ENCODE measurements at places on chromosomes 6 and 20. TPM values are rescaled to one million over a fixed set of nuclear protein-coding genes. Genes with fewer than 3 reads are reported as not detected.

DNA sequence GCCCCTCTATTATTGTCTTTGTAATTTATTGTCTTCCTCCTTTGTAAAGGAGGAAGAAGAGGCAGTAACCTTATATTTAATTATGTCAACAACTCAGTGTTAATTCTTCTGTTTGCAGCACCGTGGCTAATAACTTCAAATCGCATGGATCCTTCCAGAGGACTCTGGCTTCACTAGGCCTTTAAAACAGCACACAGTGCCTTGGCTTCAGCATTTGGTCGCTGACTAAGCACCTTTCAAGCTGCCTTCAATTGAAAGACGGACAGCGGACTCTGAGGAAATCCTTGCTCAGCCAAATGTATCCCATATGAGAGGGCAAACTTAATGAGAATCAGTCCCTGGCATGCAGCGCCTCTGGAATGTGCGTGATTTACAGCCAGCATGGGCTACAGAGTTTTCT lies 64.2 kb downstream of the SGK1 start:
- no peak for DNase-seq

DNA sequence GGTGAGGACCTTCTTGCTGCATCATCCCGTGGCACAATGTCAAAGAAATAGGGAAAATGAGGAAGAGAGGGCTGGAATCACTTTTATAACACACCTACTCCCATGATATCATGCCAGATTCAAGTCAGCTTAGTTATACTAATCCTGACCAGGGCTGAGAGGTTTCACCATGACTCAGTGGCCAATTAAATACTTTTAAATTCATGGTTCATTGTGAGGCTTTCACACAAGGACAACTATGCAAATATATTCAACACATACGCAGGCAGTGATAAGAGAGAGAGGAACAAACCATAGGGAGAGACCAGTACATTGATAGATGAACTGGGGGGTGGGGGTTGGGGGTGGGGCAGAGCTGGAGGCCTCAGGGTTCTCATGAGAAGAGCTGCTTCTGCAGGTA lies 313.1 kb downstream of the LRFN2 start:
- no peak for DNase-seq

Gene BNIP5
- not detected for polyA plus RNA-seq

DNA sequence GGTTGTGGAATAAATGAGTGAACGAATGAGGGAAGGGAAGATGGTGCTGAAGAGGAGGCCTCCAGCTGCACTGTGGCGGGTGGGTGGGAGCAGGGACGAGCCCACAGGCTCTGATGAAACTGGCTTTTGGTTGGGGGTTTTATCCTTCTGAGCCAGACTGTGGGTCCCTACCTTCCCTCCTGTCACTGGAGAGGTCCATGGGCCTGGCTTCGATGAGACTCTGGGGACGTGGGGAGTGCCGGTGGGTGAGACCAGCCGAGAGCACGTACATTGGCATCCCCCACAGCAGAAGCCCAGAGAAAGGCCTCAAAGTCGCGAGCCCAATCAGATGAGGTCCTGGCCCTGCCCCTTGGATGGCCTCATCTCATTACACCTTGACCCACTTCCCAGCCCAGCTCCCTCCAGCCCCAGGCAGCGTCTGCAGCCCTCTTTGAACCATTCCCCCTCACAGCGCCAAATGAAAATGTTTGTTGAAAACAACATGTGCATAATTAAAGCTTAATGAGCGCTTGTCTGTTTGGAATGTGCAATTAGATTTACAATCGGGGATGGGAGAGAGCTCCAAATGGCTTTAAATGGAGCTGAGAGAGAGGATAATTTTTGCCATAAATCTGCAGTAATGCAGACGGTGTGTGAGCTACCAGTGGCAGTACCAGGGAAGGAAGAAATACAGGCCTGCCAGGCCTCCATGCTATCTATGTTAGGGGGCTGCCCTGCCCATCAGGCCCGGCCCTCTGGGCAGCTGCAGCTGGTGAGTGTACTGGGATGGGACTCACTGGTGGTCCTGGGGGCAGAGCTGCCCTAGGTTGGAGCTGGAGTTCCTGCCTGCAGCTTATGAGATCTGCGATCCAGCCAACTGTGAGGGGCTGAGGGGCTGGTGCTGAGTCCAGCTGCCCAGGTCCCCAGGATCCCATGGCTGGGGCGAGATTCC lies 47.2 kb downstream of the TOX2 start:
- no peak for DNase-seq

Gene FAM83C
- not detected for polyA plus RNA-seq

DNA sequence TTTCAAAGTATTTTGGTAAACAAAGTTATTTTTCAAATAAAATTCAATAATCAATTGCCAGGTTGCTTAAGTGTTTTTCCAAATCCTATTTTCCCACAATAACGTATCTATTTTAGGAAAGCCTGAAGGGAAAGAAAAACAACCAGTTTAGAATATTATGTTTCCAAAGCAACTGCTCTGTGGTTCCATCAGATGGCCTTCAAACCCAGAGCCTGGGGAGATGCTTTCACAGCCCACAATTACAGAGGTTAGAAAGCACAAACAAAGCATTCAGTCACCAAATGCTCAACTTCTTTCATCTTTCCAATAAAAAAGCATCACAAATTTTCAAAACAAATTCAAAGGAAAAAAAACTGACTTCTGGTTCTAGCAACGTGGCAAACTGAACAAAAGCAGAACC lies 66.0 kb downstream of the ELOVL5 start:
- no peak for DNase-seq

DNA sequence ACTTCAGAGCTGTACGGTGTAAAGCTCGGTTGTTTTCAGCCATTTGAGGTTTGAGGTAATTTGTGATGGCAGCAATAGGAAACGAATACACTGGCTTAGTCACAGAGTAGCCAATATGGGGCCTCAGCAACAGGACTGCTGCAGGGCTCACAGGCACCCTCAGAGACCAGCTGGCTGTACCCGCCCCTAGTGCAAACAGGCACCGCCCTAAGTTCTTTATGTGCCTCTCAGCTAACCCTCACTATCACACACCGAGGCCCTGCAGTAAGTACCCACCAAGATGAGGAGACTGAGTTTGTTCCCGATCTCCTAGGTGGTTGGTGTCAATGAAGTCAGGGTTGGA lies 11.2 kb upstream of the SERPINB9 start:
- no peak for DNase-seq

GRCh38 chr20:2101057-2101864 lies at the start of gene STK35:
TSS of gene STK35 (plus strand) at chr20:2101827. CDS start at chr20:2101882, 55 bp downstream.
- no peak for DNase-seq

- no peak for DNase-seq
Observed at GRCh38 chr6:52612336-52613054, 35.6 kb upstream of the TRAM2 start.

Gene RAB22A
- polyA plus RNA-seq: 16.8 TPM

DNA sequence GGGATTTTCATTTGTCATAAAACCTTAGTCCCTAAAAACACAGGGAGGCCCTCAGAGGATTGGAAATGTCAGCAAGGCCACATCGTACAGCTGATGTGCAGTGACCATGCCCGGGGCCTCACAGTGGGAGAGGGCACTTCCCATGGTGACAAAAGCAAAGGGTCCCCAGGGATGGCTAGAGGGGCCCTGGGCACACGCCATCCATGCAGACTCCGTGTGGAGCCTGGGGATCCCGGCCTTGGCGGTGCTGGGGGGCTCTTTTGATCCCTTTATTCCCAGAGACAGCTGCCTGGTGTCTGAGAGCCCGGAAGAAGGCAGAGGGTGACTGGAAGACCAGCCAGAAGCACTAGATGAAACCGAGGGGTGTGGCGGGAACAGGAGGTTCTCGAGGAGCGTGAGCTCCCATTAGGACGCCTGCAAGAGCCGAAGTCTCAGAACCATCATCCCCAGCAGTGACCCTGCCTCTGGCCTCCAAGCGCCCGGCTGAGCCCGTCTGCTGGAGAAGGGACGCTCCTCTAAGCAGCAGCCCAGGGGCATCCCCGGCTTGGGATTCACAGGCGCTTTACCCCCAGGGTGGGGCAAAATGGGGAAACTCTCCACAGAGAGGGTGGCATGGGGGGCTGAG lies 49.1 kb upstream of the FRMD1 start:
- DNase-seq: no peak

DNA sequence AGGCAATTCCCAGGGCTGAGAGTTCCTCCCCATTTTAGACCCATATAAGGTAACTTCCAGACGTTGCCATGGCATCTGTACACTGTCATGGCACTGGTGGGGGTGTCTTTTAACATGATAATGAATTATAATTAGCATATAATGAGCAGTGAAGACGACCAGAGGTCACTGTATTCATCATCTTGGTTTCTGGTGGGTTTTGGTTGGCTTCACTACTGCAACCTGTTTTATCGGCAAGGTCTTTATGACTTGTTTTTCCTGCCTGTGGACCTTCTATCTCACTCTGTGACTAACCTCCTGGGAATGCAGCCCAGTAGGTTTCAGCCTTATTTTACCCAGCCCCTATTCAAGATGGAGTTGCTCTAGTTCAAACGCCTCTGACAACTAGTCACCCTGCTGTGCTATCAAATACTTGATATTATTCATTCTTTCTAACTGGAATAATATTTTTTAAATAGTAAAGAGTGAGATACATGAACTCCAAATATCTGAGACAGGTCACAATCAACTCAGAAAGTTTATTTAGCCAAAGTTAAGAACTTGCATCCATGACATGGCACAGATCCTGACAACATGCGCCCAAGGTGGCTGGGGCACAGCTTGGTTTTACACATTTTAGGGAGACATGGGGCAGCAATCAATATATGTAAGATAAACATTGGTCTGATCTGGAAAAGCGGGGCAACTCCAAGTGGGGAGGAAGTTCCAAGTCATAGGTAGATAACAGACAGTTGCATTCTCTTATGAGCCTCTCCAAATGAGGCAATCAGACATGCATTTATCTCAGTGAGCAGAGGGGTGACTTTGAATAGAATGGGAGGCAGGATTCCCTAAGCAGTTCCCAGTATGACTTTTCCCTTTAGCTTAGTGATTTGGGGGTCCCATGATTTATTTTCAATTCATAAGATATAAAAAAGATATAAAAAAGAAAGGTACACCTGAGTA lies 1.2 kb upstream of the UFL1 start:
- peak; percentile 3 for DNase-seq

GRCh38 chr6:14467591-14467990 lies 350.0 kb downstream of the CD83 start:
- DNase-seq: no peak

Gene MLN
- not detected for polyA plus RNA-seq

- peak; percentile 84 for DNase-seq
Observed at GRCh38 chr6:47083586-47084047, 41.5 kb upstream of the ADGRF1 start.

Gene EDN1
- 13.8 TPM for polyA plus RNA-seq

DNA sequence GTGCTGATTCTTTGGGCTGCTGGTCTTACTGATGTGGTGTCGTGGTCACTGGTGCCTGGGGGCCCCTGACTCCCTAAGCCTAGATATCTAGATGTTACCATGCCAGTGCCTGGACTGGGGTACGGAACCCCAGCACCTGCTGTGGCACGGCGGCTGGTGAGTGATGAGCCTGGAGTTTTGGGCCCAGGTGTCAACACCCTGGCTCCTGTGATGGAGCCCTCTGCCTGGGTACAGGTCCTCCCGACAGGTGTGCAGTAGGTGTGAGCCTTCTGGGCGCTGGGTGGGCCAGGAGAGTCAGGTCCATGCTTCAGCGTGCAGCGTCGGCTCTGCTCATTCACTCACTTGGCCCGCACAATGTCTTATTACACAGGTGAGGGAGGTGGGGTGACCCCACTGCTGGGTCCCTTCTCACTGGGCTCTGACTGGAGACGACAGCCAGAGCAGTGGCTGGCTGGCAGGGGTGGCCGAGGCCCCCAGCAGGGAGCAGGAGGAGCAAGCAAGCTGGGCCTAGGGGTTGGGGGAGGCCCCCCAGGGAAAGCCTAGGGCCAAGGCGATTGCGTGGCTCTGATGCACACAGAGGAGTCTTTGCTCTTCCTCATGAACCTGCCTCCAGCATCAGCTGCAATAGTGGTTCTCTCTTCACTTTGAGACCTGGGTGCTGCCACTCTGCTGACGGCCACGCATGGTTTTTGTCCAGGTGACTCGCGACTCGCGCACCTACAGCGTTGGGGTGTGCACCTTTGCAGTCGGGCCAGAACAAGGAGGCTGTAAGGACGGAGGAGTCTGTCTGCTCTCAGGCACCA lies 42.5 kb upstream of the SLC22A1 start:
- no peak for DNase-seq

- DNase-seq: no peak
Observed at GRCh38 chr6:101294676-101295075, 98.8 kb upstream of the GRIK2 start.

Gene GJA10
- not detected for polyA plus RNA-seq

Gene SOBP
- polyA plus RNA-seq: 15.4 TPM

GRCh38 chr6:2751871-2752270 lies 1.1 kb upstream of the MYLK4 start:
- DNase-seq: no peak

DNA sequence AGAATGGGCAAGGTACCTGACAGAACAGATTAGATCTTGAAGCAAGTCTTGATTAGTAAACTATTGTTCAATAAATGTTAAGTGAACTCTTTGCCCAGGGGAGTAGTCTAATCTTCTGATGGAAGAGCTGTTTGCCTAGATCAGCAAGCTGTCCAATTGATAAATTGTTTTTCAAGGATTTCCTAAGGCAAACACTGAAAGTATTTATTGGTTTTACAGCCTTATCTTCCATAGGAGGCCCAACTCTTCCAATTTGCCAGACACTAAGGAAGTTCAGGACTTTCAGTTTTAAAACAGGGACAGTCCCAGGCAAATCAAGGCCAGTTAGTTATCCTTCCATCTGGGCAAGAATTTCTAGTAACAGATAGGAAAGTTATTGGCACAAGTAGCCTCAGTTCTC lies 1.8 kb upstream of the C6orf163 start:
- DNase-seq: no peak

GRCh38 chr6:18148304-18149025 lies 6.4 kb downstream of the TPMT start:
- no peak for DNase-seq

Gene RIMS1
- 1.3 TPM for polyA plus RNA-seq

Gene RPS6KA2
- polyA plus RNA-seq: 25.4 TPM

GRCh38 chr6:120994573-120994967 lies 339.7 kb downstream of the TBC1D32 start:
- DNase-seq: no peak

- DNase-seq: peak; percentile 28
Observed at GRCh38 chr20:60057866-60058807, 99.9 kb downstream of the CDH26 start.

GRCh38 chr6:14797875-14798593 lies 447.8 kb upstream of the JARID2 start:
- no peak for DNase-seq

DNA sequence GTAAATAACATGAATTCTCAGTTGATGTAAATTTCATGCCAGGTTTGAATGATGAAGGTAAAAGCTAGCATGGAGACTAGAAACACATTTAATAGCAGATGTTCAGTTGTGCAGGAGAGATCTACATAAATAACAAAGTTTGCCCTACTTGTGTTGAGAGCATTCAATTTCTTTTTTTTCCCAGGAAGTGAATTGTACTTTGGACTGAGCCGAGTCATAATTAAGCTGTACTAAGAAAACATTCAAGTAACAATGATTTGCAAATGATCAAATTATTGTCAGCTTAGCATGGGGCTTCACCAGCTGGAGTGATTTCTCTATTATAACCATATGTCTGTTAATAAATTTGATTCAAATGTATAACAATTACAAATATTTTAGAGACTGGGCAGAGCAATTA lies 893.5 kb upstream of the MAP3K7 start:
- DNase-seq: no peak

- no peak for DNase-seq
Observed at GRCh38 chr20:57652606-57653545, 32.6 kb upstream of the ZBP1 start.

All from muscle of arm (tissue), 14 donors.